NCI-H82 (cell line): ENCODE measurements at places on chromosomes 6 and 20.

- DNase-seq = no peak
Observed at GRCh38 chr20:15060265-15061060, 723.1 kb upstream of the FLRT3 start.

DNA sequence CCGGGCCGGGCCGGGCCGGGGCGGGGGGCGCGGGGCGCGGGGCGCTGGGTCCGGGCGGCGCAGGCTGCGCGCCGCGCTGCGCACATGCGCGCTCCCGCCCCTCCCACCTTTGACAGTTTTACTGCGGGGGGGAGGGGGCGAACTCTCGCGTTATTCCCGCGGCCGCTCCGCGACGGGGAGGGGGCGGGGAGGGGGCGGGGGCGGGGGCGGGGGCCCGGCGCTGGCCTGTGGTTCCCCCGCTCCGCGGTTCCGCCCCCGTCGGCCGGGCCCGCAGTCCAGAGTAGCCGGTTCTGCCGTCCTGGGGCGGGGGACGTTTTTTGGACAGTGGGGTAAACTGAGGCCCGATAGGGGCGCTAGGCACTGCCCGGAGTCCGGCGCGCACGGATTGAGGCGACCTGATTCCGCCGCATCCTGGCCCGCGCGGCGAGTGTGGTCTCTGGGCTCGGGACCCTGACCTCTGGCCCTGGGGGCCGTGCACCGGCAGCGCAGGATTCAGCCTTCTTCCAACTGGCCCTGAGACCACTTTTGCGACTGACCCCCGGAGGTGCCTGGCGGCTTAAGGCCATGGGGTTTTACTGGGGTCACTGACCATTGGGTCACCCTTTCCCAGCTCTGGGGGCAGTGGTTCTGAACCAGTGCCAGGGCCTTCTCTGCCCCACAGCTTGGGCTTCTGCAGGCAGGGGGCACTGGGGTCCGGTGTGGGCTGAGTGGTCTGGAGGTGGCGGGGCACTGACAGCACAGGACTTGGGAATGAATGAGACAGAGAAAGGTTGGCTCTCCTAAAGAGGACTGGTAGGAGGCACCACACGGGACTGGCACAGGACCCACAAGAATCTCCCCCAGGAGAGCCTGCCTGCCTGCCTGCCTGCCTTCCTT lies at the start of gene ZNF512B:
TSS of gene ZNF512B (minus strand) at position 93 of the 876 bp plus-strand sequence. CDS start 1,980 bp downstream, outside the sequence.
- peak; percentile 84 for DNase-seq

DNA sequence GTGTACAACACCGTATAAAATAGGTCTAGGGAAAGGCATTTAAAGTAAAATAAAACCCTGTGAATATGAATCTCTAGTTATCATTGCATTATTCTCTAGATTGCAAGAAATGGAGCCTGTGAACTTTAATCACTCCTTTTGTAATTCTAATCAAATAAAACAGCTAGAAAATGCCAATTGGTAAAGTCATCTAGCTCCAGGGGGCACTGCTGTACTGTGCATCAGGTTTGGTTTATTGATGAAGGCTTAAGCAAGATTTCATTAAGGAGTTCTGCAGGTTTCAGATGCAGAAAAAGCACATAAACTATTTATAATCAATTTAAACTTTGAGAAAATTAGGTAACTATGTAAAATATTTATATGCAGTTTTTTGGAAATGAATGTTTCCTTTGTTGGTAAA lies 645.0 kb downstream of the PHF3 start:
- DNase-seq = peak; percentile 65

DNA sequence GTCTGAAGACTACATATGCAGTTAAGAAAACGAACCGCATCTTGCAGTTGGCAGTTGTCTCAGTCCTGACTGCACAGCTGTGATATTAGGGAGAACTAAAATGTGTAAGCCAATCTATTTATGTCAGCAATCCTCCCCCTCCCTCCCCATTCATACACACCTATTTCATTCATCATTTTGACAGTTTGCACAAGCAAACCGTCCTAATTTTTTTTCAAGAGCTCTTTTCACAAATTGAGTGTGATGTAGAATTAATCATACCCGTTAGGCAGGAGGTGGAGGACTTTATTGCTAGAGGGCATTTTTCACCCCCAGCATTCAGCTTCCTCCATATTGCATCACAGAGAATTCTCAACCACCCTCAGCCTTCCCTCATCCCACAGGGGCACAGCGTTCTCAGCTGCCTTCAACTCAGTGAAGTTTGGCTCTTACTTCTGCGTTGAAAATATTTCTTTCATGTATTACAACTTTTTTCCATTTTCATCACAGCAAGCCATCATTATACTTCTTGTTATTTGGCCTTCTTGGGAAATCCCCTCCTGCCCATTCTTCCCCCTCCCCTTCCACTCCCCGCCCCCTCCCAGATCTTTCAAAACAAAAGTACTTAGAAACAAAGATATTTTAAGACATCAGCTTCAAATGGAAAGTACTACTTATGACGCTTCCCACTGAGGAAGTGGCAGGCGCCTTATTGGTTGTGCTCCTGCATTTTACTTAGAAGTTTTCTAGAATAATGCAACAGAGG lies 37.5 kb downstream of the NOX3 start:
- no peak for DNase-seq

DNA sequence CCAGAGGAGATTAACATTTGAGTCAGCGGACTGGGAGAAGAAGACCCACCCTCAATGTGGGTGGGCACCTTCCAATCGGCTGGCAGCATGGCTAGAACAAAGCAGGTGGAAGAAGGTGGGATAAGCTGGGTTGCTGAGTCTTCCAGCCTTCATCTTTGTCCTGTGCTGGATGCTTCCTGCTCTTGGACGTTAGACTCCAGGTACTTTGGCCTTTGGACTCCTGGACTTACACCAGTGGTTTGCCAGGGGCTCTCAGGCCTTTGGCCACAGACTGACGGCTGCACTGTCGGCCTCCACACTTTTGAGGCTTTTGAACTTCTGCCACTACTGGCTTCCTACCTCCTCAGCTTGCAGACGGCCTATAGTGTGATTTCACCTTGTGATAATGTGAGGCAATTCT lies 50.8 kb downstream of the BCAS1 start:
- no peak for DNase-seq

DNA sequence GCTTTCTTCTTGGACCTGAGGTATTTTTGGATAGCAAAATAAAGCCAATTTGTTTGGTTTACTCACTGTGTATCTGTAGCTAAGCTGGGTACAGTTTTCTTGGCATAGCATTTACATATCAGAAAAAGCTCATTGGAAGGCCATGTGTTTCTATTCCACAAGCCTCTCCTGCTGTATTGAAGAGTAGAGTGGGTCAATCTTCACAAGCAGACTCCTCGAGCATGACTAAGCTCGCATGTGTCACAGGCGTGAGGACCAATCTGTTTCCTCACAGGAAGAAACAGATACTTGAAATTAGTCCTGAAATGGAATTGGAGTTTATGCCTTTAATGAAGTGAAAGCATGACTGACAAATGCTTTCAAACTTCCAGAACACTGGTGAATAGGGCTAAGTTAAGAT lies 1279.0 kb upstream of the MAP3K7 start:
- no peak for DNase-seq

GRCh38 chr6:81820422-81820821 lies 67.9 kb upstream of the TENT5A start:
- no peak for DNase-seq

- DNase-seq = no peak
Observed at GRCh38 chr6:109389650-109390274, 7.5 kb upstream of the CD164 start.

GRCh38 chr6:118735320-118735719 lies 83.9 kb upstream of the CEP85L start:
- peak; percentile 36 for DNase-seq

GRCh38 chr20:61905781-61906523 lies 159.7 kb downstream of the TAF4 start:
- no peak for DNase-seq

- DNase-seq = no peak
Observed at GRCh38 chr6:16651871-16652270, 109.4 kb downstream of the ATXN1 start.

GRCh38 chr6:157514659-157515496 lies 133.9 kb downstream of the ZDHHC14 start:
- no peak for DNase-seq

GRCh38 chr6:87575423-87575822 lies 14.4 kb downstream of the RARS2 start:
- DNase-seq = no peak

DNA sequence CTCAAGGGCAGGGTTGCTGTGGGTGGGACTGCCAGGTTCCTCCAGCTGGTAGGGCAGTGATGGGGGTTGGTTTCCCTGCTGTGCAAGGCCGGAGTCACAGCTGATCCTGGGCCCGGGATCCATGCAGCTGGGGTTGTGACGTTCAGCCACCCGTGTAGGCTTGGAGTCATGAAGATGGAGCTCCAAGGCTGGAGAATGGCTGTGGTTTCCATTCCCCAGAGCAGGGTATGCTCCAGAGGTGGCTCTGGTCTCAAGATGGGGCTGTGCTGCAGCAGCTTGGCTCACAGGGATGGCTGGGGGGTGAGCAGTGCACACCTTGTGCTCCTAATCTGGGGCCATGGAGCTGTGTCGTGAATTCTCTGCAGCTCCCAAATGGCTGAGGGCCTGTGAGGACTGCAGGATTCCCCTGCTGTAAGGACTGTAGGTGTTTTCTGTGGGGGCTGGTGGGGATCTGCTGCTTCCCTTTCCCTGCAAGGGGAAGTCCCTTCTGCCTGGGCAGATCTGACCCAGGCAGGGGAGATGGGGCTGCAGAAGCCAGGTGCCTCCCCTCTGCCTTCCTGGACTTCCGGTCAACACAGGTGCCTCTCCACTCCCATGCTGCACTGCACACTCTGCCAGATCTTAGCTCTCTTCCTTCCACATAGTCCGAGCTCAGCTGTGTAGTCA lies 15.9 kb downstream of the KIF25 start:
- DNase-seq = no peak

DNA sequence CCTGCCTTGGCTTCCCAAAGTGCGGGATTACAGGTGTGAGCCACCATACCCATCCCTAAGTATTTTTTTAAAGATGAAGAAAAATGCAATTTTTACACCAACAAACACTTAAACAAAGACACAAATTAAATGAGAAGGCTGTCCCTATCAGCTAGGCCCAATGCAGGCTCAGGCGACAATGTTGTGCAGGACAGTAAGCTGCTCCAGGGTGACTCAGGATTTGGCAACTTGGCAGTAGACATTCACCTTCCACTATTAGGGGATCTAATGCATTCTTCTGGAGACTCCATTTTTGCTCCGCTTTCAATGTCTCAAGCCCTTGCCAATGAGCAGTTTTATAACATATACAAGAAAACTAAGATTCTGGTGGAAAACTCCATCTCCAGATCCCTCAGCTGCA lies 19.7 kb downstream of the NDRG3 start:
- DNase-seq = no peak

- DNase-seq = no peak
Observed at GRCh38 chr20:62724692-62725595, 16.3 kb downstream of the NTSR1 start.

DNA sequence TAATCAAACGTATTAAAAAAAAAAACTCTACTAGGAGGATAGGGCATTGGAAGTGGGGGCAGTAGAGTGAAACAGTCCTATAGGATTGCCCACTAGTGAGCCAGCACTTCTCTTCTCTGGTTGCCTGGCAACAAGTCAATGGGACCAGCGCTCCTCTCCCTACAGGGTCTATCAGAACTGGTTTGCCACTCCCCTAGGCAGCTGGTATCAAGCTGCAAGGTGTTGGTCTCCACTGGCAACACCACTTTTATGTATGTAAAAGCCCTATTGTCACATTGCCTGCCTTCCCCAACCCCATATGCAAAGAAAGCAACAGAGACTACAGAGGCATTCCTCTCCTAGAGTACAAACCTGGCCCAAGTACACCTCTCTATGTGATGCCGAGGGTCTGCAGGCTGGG lies 166.9 kb upstream of the MCHR2 start:
- DNase-seq = peak; percentile 25

GRCh38 chr20:51700809-51701285 lies 67.3 kb downstream of the ATP9A start:
- peak; percentile 86 for DNase-seq

DNA sequence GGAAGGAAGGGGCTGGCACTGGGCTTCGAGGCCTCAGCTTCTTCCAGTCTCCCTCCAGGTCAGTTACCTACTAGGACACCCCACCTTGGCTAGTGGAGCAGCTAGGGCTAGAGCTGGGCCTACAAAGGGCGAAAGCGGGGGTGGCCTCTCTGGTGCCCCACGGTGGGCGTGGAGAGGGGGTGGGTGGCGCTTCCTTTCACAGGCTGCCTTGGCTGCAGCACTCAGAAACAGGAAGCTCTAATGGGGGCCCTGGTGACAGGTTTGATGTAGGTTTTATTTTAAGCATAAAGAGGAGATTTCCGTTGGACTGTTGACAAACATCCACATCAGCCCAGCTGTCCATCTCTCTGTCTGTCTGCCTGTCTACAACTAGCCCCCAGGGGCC lies 13.4 kb downstream of the FAM110A start:
- DNase-seq = no peak

DNA sequence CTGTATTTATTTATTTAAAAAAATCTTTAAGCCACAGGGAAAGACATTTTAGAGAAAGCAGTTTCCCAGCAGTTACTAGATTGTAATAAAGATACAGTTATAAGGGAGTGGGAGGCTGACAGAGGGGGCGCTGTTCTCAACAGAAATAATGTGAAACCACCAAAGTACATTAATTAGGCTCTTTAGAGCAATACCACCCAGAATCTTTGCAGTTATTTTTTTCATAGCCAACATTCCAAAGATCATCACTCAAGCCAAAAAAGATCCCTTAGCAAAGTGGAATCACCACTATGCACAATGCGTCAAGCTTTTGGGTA lies 331.3 kb upstream of the DEFB112 start:
- DNase-seq = no peak

GRCh38 chr6:95589826-95590570 lies 12.7 kb downstream of the MANEA start:
- DNase-seq = no peak

DNA sequence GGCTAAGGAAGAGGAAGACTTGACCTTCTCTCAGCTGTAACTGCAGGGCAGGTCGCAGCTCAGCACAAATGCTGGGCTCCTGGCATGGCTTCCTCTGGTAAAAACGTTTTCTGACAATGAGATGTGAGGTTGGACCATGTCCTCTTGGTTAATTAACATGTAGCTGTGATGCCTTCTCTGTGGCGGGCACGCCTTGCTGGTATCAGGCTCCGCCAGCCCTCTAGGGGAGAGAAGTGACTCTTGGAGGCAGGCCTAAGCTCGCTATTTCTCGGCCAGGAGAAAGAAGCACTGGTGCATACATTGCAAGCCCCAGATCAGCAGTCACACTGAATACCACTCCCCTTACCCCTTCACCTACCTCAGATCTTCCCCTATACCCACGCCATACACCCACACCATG lies 65.0 kb downstream of the QRSL1 start:
- DNase-seq = no peak

DNA sequence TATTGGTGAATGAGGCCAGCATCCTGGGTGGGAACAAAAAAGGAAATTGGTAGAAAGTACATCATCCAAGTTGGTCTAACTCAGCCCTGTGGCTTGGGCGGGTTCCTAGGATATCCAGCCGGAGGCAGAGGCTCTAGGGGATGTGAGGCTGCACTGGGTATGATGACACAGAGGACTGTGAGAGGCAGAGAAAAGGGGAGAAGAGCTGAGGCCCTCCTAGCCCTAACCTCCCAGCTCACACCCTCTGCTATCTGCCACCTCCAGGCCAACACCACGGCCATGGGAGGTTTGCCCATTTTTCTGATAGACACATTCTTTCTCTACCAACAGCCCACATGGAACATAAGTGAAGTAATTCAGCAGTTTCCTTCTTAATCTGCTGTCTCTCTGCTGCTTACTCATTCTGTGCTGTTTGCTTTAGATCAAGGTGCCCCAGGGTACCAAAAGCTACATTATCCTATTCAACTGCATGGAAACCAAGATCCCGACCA lies 284.4 kb downstream of the ESR1 start:
- no peak for DNase-seq
